Astrocyte of the spinal cord (primary cell): ENCODE measurements at places on chromosomes 13 and 19.

DNA sequence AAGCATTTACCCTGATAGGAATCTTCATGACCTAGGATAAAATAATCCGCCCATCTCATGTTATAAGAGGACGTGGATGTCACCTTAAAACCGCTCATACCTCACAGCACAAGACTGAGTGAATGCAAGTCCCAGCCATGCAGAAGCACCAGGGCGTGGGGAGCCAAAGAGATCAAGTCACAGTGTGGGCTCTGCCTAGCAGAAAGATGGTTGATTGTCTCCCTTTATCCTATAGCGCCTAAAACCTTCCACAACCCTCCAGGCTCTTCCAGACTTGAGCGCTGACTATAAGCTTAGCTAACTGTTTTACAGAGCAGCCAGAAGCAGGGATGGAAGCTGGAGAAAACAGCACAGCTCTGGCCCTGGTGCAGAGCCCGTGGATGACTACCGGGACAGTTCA is 6.8 kb upstream of the ANKRD10 start:
- DNase-seq, result no peak

GRCh38 chr13:22135446-22135845 is 464.6 kb downstream of the FGF9 start:
- DNase-seq, result no peak

GRCh38 chr19:1366899-1367870 is 16.5 kb upstream of the NDUFS7 start:
- DNase-seq, result no peak

DNA sequence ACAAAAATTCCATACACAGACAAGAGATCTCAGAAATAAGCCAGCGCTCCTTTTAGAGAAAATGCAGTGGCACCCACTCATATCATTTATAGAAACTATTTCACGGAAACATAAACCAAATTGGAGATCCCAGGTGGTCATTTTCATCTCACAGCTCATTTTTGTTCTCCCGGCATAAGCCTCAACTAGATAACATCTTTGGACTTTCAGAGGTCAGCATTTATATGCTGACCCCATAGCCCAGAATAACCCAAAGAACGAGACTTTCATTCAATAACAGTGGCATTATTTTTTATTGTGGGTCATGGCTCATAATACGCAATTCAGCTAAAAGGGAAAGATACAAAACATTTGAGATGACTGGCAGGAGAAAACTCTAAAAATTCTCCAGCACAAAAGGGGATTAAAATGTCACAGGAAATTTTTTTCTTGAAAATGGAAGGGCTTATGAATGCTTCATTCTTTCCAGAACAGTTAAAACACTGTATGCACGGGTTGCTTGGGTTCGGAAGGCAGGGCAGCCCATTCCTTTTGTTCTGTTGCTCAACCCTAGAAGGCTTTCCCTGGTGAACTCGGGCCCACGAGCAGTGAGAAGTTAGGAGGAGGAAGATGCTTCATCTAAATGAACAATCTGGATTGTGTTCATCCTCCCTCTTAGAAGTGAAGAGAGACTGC is 24.0 kb downstream of the STARD13 start:
- no peak for DNase-seq

DNA sequence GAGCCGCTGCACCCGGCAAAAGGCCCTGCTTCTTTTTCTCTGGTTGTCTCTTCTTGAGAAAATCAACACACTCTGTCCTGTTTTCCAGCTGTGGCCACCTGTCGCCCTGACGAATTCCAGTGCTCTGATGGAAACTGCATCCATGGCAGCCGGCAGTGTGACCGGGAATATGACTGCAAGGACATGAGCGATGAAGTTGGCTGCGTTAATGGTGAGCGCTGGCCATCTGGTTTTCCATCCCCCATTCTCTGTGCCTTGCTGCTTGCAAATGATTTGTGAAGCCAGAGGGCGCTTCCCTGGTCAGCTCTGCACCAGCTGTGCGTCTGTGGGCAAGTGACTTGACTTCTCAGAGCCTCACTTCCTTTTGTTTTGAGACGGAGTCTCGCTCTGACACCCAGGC is 17.2 kb downstream of the LDLR start:
- no peak for DNase-seq

GRCh38 chr13:110173247-110173818 is 133.6 kb downstream of the COL4A1 start:
- peak; percentile 38 for DNase-seq

GRCh38 chr13:104114101-104114500 is 1047.9 kb upstream of the SLC10A2 start:
- no peak for DNase-seq
